ENCODE measurements at places on chromosomes 4 and X.

DNA sequence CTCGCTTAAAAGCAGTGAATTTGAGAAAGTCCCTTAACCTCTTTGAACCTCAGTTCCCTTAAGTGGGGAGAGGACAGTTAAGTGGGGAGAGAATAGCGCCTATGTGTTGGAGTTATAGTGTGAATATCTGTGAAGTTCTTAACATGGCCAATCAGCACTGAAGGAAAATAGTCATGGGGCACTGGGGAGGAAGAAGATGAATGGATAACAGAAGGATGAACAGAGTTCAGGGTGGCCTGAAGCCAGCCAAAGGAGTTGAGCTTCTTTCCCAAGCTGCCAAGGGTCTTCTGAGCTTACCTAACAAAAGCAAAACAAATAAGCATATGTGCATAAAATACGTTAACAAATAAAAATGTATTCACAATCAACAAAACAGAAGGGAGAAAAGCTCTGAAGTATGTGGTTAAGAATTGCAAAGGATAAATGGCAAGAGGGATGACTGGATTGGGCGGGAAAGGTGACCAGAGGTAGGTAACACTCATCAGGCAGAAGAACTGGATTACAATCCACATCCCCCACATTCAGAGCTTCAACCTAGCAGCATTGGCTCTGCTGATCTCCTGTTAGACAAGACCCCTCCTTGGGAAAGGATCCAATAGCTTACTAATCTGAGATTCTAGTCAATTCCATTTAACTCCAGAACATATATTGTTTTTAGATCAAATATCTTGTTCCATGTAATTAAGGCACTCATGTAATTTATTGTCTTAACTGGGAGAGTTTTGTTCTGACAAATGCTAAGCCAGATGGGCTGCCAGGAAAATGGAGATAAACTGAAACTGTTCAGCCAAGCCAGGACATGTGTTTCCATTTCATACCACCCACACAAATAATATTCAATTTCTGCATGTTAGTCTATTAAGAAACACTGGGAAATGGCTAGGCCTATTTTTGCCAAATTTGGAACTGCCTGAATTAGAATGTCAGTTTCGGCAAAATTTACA is 221.2 kb downstream of the LDB2 start:
- DNase-seq, result no peak

DNA sequence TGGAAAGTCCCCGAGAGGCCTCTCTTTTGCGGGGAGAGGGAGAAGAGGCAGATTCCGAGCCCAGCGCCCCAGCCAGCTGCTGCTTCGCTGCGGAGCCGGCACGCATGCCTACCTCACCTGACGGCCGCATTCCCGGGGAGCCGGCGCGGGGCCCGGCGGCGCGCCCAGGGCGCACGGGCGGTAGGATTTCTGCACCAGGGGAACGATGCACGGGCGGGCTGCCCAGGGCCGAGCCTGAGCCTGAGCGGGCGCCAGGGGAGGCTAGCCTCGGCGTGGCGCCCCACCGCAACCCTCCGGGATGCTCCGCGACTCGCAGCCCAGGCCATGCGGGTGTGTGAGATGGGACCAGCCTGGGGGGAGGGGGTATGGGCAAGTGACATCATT is 81.3 kb upstream of the SCML1 start:
- no peak for DNase-seq

GRCh38 chr4:148951346-148951745 is 509.1 kb upstream of the NR3C2 start:
- DNase-seq, result no peak

DNA sequence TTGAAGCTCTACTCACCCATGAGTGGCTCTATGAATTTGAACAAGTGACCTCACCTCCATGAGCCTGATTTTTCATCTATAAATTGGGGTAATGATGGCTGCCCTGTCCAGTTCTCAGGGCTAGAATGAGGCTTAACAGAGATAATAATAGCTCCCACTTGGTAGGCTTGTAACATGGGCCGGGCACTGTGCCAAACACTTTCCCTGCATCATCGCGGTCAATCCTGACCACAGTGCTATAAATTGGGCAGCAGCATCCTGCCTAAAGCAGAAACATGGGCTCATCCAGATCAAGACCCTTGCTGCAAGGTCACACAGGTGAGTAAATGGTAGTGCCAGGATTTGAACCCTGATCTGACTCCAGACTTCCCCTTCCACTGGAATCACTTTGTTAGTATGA is 12.8 kb downstream of the APLN start:
- DNase-seq, result no peak

- no peak for DNase-seq
Measured at GRCh38 chr4:107391630-107392028, 328.4 kb downstream of the PAPSS1 start.

DNA sequence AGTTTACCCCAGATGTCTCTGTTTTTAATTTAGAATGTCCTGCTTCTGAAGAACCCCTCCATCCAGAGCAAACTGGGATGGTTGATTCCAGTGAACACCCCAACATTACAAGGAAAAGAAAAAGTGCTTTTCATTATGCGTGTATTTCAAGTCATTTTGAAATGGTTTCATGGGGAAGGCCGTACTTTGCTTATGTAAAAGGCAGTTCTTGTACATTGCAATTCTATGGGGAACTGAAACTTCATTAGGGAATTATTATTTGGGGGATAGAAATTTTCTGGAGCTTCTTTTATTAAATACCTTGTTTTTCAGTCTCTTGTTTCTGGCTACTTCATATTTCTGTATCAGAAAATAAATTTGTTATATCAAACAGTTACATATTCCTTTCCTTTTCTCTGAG is 96.9 kb upstream of the ZNF518B start:
- no peak for DNase-seq

- no peak for DNase-seq
Measured at GRCh38 chrX:69262036-69262936, 97.0 kb upstream of the PJA1 start.

DNA sequence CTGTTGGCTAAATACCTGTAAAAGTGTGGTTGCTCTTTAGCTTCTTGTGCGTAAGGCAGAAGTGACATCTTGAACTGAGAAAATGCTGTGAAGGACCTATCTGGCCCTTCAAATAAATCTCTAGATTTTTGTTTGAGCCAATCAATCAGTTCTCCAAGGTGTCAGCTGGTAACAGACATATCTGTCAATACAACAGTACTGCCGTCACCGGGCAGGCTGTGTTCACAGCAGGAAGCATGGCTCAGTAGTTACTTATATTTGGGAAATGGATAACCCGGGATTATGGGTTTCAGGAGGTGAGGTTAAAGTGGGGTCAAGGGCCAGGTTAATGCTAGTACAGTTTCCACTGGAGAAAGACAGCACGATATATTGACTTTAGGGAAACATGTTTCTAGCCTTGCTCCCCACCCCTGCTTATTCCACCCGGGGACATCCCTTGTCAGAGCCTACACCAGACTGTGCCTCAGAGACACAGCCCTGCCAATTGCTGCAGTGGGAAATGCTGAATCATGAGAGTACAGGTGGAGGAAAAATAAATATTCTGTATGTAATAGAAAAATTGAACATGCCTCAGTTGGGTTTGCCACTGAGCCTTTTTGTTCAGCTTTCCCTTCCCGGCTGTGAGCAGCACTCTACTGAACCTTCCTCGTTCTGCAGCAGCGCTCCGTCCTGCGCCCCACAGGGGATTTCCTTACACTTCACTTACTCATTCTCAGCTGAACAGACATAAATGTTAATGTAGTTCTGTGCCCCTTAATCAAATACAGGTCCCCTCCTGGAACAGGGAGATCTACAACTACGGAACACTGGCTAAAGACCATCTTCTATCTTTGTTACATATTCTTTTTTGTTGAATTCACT is 121.1 kb downstream of the MGST2 start:
- peak; percentile 46 for DNase-seq

DNA sequence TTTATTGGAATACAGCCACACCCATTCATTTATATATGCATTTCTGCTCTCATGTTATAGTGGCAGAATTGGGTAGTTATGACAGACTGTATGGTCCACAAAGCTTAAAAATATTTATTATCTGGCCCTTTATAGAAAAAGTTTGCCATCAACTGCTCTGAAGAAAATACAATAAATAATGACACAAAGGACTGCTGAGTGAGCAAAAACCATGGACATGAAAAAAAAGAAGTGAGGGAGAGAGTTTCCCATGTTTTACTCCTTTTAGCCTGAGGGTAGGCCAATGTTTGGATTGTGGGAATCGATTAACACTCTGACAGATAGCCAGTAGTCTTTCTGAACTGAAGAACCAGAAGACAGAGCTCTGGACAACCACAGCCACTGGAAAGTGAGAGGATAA is 149.2 kb downstream of the CHRDL1 start:
- DNase-seq, result no peak
